ENCODE measurements at places on chromosomes 13 and 19.

- no peak for DNase-seq
Measured at GRCh38 chr19:31252441-31252840, 96.8 kb downstream of the TSHZ3 start.

DNA sequence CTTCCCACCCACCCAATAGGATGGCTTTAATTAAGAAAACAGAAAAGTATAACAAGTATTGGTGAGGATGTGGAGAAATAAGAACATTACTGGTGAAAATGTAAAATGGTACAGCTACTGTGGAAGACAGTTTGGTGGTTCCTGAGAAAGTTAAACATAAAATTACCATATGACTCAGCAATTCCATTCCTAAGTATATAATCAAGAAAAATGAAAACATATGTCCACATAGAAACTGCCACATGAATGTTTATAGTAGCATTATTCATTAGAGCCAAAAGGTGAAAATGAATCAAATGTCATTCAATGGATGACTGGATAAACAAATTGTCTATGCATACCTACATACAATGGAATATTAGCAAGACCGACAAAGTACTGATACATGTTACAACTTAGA is 16.9 kb downstream of the DZIP1 start:
- DNase-seq, result no peak

- no peak for DNase-seq
Measured at GRCh38 chr19:5179256-5179655, 161.4 kb downstream of the PTPRS start.

GRCh38 chr13:101116341-101116740 is 300.0 kb downstream of the NALCN start:
- no peak for DNase-seq

GRCh38 chr13:21668732-21669275 is 2.1 kb upstream of the FGF9 start:
- DNase-seq, result no peak

DNA sequence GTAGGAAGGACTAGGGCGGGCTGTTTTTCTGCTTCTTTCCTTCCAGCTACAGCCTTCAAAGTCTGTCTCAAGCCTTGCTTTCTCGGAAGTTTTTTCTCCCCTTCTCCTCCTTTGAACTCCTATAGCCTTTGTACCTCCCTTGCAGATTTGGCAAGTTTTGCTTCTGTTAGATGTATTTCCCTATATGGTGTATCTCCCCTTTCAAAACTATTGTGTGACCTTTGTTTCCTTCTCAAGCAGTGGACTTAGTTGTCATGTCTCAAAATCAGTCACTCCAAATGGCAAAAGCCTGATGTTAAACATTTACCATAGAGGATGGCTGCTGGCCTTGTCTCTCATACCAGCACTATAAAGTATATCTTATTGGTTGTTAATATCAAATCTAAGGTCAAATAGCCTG is 152.7 kb downstream of the FLT1 start:
- DNase-seq, result no peak

DNA sequence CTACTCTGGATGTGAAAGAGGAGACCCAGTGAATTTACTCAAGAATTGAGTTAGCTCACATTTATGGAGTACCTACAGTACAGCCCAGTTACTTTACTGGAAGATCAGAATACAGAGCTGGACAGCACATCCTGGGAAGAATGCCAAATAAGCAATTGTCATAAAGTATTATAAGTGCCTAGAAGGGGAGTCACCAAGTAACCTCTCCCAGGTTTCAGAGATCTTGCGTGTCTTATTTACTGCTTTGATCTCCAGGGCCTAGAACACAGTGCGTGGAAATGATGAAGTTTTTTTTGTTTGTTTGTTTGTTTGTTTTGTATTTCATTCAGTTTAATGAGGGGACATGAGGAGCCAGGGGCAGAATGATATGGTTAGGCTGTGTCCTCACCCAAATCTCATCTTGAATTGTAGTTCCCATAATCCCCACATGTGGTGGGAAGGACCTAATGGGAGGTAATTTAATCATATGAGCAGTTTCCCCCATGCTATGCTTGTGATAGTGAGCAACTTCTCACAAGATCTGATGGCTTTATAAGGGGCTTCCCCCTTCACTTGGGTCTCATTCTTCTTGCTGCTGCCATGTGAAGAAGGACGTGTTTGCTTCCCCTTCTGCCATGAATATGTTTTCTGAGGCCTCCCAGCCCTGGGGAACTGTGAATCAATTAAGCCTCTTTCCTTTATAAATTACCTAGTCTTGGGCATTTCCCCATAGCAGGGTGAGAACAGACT is 5.2 kb downstream of the GARRE1 start:
- no peak for DNase-seq

DNA sequence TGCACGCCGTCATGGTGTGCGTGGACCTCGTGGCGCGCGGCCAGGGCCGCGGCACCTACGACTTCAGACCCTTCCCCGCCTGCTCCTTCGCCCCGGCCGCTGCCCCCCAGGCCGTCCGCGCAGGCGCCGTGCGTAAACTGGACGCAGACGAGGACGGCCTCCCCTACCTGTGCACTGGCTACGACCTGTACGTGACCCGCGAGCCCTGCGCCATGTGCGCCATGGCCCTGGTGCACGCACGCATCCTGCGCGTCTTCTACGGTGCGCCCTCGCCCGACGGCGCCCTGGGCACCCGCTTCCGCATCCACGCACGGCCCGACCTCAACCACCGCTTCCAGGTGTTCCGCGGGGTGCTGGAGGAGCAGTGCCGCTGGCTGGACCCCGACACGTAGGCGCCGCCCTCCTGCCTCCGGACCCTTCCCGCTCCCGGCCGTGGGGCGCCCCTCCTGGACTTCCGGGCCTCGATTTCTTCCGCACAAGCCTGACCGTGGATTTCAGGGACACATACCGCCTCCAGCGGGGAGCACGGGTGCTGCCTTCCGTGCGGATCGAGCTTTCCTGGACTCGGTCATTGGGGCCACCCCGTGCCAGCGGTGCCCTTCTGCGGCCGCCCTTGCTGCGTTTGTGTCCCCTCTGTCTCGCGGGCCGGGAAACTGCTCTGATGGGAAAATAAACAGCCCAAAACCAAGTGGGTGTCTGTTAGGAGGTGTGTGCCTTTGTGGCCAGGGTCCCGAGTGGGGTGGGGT is 7.7 kb downstream of the ADAT3 start:
- no peak for DNase-seq

DNA sequence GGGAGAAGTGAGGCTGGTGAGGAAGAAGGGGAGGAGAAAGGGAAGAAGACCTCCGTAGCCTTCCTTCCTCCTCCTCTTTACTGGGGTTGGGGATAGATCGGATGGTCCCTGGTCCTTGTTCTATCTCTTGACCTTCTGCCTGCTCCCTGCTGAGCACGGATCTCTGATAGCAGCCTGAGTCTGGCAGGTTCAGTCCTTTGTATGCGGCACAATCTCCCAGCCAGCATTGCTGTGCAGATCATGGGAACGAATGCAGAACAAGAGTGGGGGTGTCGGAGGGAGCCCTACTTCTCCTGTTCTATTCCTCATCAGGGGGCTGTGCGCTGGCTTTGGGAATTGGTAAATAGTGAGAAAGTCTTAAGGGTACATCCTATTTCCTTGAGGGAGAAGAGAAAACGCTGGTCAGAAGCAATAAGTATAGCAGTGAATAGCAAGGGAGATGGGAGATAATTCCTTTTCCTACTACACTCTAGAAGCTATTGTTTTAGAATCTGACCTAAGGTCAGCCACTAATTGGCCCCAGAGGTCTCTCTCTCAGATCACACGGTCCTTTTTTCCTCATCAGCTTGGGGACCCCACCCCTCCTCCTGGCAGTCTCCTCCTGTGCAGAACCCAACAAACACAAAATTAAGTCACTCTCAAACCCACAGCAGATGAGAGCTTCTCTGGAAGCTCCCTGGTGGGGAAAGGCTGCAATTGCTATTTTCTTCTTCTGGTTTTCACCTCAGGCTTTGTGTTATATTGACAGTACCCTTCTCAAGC is 41.0 kb downstream of the KL start:
- DNase-seq, result no peak

GRCh38 chr13:73998631-73999030 is 135.6 kb downstream of the KLF12 start:
- no peak for DNase-seq
